ENCODE measurements at places on chromosomes 2 and 18.

- DNase-seq: no peak
Observed at GRCh38 chr18:67260841-67261240, 255.7 kb downstream of the DSEL start.

GRCh38 chr2:30218814-30219213 lies 12.5 kb upstream of the LBH start:
- no peak for DNase-seq

- DNase-seq: peak; percentile 18
Observed at GRCh38 chr2:64457524-64457923, 3.6 kb downstream of the LGALSL start.

DNA sequence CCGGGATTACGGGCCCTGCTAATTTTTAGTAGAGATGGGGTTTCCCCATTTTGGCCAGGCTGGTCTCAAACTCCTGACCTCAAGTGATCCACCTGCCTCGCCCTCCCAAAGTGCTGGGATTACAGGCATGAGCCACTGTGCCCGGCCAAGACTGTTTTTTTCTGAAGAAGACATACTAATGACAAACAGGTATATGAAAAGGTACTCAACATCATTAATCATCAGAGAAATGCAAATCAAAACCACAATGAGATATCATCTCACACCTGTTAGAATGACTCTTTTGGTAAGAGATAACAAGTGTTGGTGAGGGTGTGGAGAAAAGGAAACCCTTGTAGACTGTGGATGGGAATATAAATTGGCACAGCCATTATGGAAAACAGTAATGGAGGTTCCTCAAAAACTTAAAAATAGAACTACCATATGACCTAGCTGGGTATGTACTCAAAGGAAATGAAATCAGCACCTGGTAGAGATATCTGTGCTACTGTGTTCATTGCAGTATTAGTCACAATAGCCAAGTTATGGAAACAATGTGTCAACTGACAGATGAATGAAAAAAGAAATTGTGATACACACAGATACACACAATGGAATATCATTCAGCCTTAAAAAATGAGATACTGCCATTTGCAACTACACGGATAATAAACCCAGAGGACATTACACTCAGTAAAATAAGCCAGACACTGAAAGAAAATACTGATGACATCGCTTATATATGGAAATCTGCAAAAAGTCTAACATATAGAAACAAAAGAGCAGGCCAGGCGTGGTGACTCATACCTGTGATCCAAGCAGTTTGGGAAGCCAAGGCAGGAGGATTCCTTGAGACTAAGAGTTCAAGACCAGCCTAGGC lies 20.8 kb downstream of the SOS1 start:
- DNase-seq: no peak

GRCh38 chr2:185700883-185701282 lies 37.7 kb upstream of the FSIP2 start:
- DNase-seq: no peak

DNA sequence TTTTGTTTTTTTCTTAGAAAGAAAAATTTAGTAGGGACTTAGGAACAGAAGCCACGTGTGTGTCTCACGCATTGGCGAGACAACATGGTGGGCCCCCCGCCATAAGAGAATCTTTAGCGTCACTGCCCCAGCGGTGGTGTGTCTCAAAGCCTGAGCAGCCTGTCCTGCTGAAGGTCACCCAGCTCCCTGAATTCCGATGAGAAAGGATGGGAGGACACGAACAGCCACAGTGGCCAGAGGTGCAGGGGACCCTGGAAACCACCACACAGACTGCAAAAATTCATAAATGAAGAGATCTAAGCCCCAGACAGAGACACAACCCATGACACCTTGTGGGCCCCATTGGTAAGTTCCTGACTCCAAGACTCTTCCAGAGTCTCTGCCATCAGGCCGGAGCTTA lies 266.1 kb upstream of the RAB6C start:
- DNase-seq: no peak

- DNase-seq: peak; percentile 30
Observed at GRCh38 chr2:11870584-11870983, 124.2 kb downstream of the LPIN1 start.

DNA sequence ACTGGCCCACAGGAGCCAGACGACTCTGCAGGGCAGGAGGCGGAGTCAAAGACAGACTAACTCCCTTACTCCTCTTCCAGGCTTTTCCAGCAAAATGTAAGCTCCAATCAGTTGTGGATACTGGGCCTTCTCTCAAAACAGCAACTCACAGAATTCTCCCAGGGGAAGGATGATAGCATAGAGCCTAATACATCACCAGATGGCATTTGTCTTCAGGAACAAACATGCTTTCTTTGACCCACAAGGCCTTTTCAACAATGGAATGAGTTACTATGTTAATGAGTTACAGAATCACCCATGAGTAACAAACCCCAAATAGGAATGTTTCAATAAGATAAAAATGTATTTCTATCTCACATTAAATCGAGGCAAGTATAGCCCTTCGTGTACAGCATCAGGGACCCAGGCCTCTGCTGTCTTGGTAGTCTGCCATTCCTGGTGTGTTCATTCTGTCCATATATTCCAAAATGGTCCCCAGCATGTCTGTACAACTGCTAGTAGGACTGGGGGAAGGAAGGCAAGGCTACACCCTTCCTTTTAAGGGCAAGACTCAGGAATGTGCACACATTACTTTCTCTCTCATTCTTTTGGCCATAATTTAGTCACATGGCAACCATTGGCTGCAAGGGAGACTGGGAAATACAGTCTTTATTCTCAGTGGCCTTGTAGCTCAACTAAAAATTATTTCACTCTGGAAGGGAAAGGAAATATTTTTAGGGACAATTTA lies 76.4 kb downstream of the BOD1L2 start:
- no peak for DNase-seq

GRCh38 chr2:164542581-164543021 lies 78.7 kb downstream of the GRB14 start:
- no peak for DNase-seq

DNA sequence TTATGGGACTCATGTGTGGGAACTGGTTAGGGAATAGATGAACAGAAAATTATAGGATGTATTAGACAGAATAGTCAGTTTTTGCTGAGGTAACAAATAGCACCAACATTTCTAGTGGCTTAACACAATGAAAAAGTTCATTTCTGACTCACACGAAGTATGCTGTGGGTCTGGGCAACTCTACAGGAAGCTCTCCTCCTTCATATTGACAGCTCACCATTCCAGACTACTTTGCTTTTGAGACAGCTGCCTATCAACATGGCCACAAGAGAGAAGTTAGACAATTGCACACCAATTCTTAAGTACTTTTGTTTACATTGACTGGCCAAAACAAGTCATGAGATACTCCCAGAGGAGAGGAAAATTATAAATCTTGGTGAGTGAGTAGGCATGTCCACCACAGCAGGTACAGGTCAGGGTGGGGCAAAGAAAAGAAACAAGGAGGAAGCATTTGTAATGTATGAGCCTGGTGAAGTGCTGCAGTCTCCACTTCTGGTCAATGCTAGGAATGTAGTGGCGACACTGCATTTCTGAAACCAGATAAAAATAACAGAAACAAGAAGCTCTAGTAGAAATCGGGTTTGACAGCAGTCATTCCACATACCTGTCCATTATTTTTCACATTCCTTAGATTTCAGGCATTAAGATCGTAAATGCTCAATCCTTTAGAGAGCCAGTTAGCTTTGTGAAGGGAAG lies 141.6 kb downstream of the ICOS start:
- no peak for DNase-seq

DNA sequence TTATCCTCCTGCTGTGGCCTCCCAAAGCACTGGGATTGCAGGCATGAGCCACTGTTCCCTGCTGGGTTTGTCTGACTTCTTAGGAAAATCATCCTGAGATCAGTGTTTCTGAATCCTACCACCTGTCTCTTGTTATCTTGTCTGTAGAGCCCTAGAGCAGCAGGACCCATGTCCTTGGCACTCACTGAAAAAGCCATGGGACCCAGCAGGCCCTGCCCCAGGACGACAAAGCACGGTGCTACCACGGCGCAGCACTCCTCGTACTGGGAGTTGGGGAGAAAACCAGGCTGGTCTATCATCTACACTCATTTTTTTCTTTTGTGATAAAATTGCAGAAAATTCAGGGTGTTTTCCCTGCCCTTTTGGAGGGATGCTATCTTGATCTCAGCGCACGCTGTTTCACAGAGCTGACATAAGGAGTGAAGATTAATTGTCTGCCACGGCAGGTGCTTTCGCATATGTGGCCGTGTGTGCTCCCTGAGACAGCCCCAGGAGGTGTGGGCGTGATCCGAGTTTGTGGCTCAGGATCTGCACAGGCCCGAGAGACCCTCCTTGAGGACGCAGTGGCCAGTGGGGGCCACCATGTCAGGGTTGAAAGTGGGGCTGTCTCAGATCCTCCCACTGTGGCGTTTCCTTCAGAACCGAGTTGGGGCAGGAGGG lies 179.1 kb downstream of the LDLRAD4 start:
- no peak for DNase-seq

GRCh38 chr18:39329496-39330275 lies 1764.1 kb upstream of the CELF4 start:
- DNase-seq: no peak

GRCh38 chr18:45562567-45563479 lies 52.5 kb upstream of the SLC14A2 start:
- DNase-seq: no peak

GRCh38 chr2:134143568-134143967 lies 110.3 kb upstream of the MGAT5 start:
- DNase-seq: no peak

GRCh38 chr2:24490690-24491541 lies at the start of gene NCOA1:
NCOA1 (plus strand) TSS chr2:24491254; CDS start chr2:24658678, 167,424 bp downstream.
- peak; percentile 90 for DNase-seq

GRCh38 chr18:21901423-21901945 lies 160.9 kb downstream of the MIB1 start:
- DNase-seq: no peak

DNA sequence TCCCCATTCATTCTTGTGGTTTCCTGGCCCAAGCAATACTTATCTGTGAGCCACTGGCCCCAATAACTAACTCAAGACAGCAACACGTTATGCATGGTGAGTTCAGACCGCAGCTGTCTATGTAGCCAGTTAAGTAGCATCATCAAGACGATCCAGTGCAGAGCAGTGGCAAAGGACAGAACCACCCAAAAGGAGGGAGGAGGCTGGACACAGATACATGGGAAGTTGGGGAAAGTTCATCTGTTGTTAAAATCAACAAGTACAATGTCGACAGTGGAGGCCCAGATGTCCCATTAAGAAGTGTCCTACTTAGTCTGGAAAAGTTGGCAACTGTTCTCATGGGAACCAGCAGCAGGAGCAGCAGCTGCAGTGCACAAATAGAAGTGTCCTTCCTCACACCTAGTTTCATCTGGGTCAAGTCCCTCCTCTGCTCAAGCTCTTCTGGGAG lies 106.9 kb upstream of the THOC1 start:
- DNase-seq: peak; percentile 59

DNA sequence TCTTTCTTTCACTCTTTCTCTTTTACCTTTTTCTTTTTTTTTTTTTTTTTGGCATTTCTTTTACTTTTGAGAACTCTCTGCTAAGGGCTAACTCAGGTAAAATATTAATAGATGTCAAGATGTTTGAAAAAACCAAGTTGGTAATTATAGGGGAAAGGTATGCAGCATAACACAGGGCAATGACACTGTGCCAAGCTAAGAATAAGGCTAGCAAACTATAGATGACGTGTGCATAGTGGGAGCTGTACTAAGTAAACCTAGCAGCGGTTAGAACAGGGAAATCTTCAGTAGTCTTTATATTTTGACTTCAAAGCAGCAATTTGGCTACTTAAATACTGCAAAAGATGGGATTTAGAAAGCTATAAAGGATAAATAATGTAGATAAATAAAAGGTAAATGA lies 415.4 kb upstream of the RGPD4 start:
- no peak for DNase-seq

- no peak for DNase-seq
Observed at GRCh38 chr2:135299165-135299564, 231.9 kb downstream of the ZRANB3 start.

- no peak for DNase-seq
Observed at GRCh38 chr2:162678551-162678950, 160.0 kb downstream of the KCNH7 start.

DNA sequence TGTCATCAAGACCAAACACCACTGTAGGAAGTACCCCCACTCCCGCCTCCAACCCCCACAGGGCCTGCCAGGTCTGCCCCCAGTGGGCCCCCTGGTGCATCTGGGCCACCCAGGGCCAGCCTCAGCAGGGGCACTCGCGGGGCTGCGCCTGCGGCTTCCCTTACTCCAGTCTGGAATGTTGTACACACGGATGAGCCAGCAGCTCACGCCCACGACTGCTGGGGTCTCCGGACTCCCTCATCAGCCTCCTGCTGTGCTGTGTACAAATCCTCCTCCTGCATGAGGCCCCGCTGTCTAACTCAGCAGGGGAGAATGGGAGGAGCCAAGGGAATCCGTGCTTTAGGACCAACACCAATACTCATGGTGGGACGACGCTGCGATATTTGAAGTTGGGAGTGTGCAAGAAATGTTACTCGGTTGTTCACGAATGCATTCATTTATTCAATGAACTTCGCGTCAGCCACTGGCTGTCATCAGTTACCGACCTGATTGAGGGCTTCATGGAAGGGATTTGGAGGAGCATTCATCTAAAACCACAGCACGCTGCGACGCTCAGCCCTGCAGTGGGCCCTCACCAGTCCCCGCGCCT lies 654 bp upstream of the ASB1 start:
- DNase-seq: peak; percentile 15

DNA sequence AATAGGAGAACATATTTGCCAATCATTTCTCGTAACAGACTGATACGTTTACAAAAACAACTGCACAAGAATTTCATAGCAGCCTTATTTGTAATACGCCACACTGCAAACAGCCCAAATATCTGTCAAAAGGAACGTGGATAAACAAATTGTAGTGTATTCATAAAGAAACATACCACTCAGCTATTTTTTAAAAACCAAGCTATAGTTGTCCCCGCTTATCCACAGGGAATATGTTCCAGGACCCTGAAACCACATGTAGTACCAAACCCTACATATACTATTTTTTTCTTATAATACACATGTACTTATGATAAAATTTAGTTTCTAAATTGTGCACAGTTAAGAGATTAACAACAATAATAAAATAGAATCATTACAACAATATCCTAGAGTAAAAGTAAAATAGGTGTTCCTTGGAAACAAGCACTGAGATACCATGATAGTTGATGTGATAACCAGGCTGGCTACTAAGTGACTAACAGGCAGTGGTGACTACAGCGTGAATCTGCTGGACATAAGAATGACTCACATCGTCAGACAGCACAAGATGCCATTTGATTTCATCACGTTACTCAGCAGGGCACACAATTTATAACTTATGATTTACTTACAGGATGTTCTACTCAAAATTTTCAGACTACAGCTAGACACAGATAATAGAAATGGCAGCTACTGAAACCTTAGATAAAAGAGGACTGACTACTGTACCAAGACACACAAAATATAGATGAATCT lies 367.4 kb downstream of the NCKAP5 start:
- DNase-seq: no peak

- DNase-seq: peak; percentile 67
Observed at GRCh38 chr18:44758861-44759631, 78.4 kb downstream of the SETBP1 start.

Data from inflammatory macrophage (primary cell).